ENCODE measurements at places on chromosomes 1 and 21.

- no peak for DNase-seq
Observed at GRCh38 chr1:89954401-89954800, 40.5 kb upstream of the ZNF326 start.

GRCh38 chr1:168894397-168894903, 165.4 kb upstream of the DPT start:
- DNase-seq = no peak

GRCh38 chr1:207428783-207429182, 25.3 kb upstream of the CR2 start:
- no peak for DNase-seq

- DNase-seq = no peak
Observed at GRCh38 chr1:205073511-205073910, 10.7 kb downstream of the TMEM81 start.

GRCh38 chr1:181714428-181714827, 231.1 kb downstream of the CACNA1E start:
- DNase-seq = no peak

DNA sequence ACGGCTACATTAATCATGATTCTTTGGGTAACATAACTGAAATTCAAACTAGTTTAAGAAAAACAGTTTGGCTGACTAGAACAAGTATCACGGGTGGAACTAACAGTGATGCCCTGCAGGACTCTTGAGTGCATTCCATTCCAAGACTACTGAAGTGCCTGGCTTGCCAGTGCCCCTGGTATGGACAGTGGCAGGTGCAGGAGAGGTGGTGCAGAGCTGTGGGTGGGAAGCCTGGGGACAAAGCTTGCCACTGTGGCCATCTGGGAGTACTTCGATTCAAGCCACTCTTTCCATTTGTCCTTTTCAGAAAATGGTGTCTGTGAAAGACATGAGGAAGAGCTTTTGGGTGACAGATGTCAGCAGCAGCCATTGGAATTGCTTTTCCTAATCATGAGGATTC, 166.5 kb downstream of the RRAGC start:
- DNase-seq = no peak

- no peak for DNase-seq
Observed at GRCh38 chr1:214516434-214517326, 34.7 kb downstream of the PTPN14 start.

- no peak for DNase-seq
Observed at GRCh38 chr1:94329276-94329675, 88.9 kb upstream of the ABCD3 start.

GRCh38 chr1:111855260-111855659, 99.6 kb downstream of the DDX20 start:
- DNase-seq = no peak

DNA sequence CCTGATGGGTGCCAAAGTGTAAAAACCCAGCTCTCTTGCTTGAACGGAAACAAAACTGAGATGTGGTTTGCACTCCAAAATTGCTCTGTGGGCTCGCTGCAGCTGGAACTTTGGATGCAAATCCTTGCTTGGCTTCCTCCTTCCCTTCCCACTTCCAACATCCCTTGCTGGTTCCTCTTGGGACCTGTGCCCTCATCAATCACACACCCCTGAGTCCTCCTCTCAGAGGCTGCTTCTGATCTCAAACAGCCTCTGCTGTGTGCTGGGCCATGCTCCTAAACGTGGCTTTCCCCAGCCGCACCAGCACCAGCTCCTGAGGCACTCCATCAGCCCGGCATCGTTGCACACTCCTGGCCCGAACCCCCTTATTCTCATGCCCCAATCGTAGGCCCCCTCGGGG, 124.3 kb upstream of the RAB4A start:
- DNase-seq = no peak

GRCh38 chr1:19762175-19762779, 37.4 kb downstream of the TMCO4 start:
- no peak for DNase-seq

DNA sequence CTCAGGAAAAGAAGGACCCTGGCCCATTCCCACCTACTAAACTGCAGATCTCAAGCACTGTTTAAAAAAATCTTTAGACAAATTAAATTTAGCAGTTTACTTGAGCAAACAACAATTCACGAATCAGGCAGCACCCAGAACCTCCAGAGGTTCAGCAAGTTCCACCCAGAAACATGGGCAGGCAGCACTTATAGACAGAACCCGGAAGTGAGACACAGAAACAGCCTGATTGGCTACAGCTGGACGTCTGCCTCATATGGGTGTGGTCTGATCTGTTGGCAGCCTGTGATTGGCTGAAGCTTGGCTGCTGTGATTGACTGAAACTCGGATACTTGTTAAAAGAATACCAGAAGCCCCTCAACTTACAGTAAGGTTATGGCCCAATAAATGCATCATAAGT, 34.7 kb upstream of the COL6A2 start:
- DNase-seq = no peak

GRCh38 chr1:150922519-150922975, 3.6 kb upstream of the SETDB1 start:
- peak; percentile 64 for DNase-seq

GRCh38 chr1:42852608-42852980, 6.2 kb downstream of the ZNF691 start:
- no peak for DNase-seq

DNA sequence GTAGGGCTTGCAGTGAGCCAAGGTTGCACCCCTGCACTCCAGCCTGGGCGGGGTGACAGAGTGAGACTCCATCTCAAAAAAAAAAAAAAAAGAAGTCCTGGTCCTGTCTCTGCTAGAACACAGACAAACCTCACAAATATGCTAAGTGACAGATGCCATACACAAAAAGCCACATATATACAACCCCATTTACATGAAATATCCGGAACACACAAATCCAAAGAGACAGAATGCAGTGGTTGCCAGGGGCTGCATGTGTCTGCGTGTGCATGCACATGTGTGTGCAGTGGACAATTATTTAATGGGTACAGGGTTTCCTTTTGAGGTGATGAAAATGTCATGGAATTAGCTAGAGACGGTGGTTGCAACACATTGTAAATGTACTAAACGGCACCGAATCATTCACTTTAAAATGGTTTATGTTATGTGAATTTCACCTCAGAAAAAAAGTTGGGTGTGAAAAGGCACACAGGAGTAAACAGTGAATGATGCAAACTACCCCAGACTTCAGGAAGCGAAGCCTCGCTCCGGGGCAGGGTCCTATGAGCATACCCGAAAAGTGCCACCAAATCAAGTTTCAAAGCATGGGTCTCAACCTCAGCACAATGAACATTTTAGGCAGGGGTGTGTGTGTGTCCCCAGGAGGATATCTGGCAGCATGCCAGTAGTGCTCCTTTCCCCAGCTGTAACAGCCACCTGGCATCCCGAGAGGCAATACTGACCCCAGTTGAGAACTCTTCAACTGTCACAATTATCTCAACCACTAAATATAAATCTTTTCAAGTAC, 48.3 kb downstream of the GNB1 start:
- DNase-seq = no peak

- DNase-seq = no peak
Observed at GRCh38 chr1:228241259-228241658, 33.4 kb downstream of the OBSCN start.

GRCh38 chr1:58446368-58446767, 100.2 kb downstream of the OMA1 start:
- DNase-seq = no peak

DNA sequence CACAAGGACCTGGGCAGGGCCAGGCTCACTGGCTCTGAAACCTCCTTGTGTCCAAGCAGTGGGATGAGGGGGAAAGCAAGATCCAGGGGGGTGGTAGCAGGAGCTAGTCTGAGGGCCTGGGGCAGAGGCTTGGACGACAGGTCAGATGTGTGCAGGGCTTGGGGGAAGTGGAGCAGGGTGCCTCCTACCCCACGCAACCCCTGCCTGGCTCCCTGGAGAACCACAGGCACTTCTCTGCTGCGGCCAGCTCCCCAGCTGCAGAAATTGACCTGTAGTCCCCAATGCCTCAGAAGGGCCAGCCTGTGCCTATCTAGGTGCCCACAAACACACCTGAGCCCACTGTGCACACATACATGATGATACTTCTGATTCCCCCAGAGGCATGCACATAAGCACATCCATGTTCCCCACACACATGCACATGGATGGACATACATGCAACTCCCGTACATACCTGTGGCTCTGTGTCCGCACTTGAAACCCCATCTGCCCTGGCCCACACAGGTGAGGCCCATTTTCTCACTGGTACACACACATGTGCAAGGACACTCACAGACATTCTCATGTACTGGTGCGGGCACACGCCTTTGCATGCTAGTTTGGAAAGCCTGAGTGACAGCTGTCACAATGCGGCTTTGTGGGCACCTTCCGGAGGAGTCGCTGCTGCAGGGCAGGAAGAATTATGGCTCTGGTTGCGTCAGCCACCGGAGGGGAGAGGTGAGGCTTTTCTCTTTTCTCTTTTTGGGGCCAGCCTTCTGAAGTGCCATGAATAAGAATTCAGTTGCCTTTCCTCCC, 247.2 kb upstream of the CSF3R start:
- no peak for DNase-seq

GRCh38 chr1:82453511-82454185, 652.9 kb downstream of the ADGRL2 start:
- no peak for DNase-seq

DNA sequence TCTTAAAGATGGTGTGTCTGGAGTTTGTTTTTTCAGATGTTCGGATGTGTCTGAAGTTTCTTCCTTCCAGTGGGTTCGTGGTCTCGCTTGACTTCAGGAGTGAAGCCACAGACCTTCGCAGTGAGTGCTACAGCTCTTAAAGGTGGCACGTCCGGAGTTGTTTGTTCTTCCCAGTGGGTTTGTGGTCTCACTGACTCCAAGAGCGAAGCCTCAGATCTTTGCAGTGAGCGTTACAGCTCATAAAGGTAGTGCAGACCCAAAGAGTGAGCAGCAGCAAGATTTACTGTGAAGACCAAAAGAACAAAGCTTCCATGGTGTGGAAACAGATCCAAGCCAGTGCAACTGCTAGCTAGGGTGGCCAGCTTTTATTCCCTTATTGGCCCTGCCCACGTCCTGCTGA, 1430.4 kb upstream of the B3GALT2 start:
- no peak for DNase-seq

GRCh38 chr1:154353460-154353904, 28.2 kb downstream of the ATP8B2 start:
- no peak for DNase-seq

DNA sequence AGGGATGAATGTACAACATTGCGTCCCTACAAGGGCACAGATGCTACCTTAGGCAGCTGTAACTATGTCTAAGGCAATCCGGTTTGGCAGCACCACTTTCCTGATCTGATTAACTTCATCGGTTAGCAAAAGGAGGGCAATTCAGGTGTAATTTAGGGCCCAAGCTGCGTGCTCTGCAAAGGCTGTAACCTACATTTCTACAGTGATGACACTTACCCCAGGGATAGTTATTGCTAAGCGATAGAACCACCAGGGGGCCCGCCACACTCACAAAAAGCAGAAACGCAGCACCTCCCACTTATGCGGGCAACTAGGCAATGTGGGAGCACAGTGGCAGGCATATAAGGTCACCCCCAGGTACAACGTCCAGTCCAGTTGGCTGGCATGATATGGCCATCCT, 113.5 kb downstream of the GDAP2 start:
- DNase-seq = no peak
